GM12878 (cell line): ENCODE measurements at places on chromosomes 6 and 20. TPM values are rescaled to one million over a fixed set of nuclear protein-coding genes. Genes with fewer than 3 reads are reported as not detected.

PHACTR2 gene
- 12.2 and 12.3 TPM in 2 replicates for total RNA-seq

SUMO4 gene
- total RNA-seq: 1.6 and 2.1 TPM in 2 replicates

CD83 gene
- 128 and 132 TPM in 2 replicates for total RNA-seq

MLN gene
- total RNA-seq: not detected in 2 replicates

NOTCH4 gene
- 1.7 and 1.8 TPM in 2 replicates for total RNA-seq

POU3F2 gene
- total RNA-seq: not detected in 2 replicates

WFDC10B gene
- total RNA-seq: not detected in 2 replicates

PACSIN1 gene
- 8.9 and 9.4 TPM in 2 replicates for total RNA-seq

GTSF1L gene
- total RNA-seq: 0.97 and 0.98 TPM in 2 replicates

GINS1 gene
- 33.8 and 35.6 TPM in 2 replicates for total RNA-seq

PRSS16 gene
- 5.9 and 7.1 TPM in 2 replicates for total RNA-seq

CST4 gene
- total RNA-seq: not detected in 2 replicates

DDR1 gene
- 39.0 and 39.9 TPM in 2 replicates for total RNA-seq

MLIP gene
- not detected in 2 replicates for total RNA-seq

RSPH4A gene
- total RNA-seq: 0.13 and 0.28 TPM in 2 replicates

STX11 gene
- total RNA-seq: 20.9 and 23.2 TPM in 2 replicates

TRIM31 gene
- total RNA-seq: 0.18 and 0.35 TPM in 2 replicates

KCNK5 gene
- 3.8 and 4.2 TPM in 2 replicates for total RNA-seq

BTNL2 gene
- 0.26 TPM in 1 of 2 replicates, not detected in the other for total RNA-seq

PCNA gene
- total RNA-seq: 389 and 402 TPM in 2 replicates

CLPSL1 gene
- total RNA-seq: not detected in 2 replicates

OPRL1 gene
- total RNA-seq: 0.41 and 0.51 TPM in 2 replicates

GSTA5 gene
- not detected in 2 replicates for total RNA-seq

CNKSR3 gene
- total RNA-seq: 0.11 and 0.31 TPM in 2 replicates

CD40 gene
- total RNA-seq: 99.0 and 103 TPM in 2 replicates

PPP1R3G gene
- 0.08 and 0.10 TPM in 2 replicates for total RNA-seq
